Suppressor macrophage treated with lipopolysaccharide for 4 hours (primary cell): ENCODE measurements at places on chromosomes 11 and 22.

- peak; percentile 62 for DNase-seq
These were observed at the start of gene OR4D9 for GRCh38 chr11:59510941-59511589. Gene OR4D9 (plus strand): TSS chr11:59511539. CDS start chr11:59514913, 3,374 bp downstream.

GRCh38 chr22:40058265-40058664 lies 63.5 kb downstream of the FAM83F start:
- DNase-seq: no peak

GRCh38 chr11:74676596-74676995 lies 54.6 kb downstream of the CHRDL2 start:
- DNase-seq: no peak

- no peak for DNase-seq
These were observed 2.1 kb upstream of the SMIM38 start for GRCh38 chr11:69153661-69154060.

DNA sequence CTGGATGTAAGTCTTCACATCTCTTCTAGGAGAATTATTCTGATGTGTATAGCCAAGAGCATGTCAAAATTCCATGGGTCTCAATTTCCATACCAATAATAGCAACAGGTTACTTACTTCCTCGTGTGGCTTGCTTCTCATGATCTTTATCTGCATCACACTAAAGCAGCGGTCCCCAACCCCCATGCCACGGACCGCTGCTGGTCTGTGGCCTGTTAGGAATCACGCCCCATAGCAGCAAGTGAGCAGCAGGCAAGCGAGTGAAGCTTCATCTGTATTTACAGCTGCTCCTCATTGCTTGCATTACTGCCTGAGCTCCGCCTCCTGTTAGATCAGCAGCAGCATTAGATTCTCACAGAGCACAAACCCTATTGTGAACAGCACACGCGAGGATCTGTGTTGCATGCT lies 28.9 kb upstream of the SLC25A1 start:
- DNase-seq: no peak

GRCh38 chr11:18633256-18634139 lies 644 bp downstream of the SPTY2D1 start:
- peak; percentile 9 for DNase-seq

- DNase-seq: no peak
These were observed 35.0 kb upstream of the RCN1 start for GRCh38 chr11:32055861-32056260.

DNA sequence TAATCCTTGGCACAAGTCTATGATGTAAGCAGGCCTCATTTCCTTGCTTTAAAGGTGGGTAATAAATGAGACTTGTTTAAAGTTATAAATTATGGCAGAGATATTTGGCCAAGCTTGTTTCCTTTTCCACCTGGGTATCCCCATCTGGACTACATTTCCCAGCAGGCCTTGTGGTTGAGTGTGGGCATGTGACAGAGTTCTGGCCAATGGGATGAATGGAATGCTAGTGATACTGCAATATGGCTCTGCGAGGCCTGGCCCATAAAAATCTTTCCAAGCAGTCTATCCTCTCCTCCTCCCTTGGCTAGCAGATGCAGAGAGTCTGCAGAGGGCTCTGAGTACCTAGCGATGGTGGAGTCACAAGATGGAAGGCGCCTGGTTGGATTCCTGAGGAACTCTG lies 102.5 kb downstream of the TIMP3 start:
- no peak for DNase-seq

DNA sequence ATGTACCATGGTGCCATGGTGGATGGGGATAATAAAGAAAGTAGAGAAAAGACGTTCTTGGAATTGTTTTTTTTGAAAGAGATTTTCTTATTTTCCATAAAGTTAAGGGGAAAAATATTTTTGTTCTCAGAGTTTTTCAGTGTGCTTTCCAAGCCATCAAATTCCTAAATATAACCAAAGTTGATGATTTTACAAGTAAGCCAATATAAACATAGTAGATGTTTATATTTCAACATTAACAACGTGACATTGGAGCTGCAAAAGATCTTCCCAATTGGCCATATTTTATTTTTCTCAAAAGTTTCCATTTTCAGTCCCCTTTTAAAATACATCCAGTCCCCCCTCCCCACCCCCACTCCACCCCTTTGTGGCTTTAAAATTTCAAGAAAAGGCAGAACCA lies 80.9 kb upstream of the PICALM start:
- DNase-seq: no peak

DNA sequence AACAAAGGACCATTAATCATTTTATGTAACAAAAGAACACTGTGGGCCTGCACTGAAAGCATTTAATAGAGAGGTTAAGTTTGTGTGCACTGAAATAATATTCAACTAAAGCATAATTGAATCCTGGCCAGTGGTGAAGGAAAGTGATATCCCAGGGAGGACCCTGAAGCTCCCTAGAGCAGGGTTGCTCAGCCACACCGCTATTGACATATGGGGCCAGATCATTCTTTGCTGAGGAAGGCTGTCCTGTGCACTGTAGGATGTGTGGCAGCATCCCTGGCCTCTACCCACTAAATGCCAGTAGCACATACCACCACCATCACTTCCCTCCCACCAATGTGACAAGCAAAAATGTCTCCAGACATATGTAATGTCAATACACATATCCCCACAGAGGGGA lies 166.1 kb upstream of the MTNR1B start:
- DNase-seq: no peak

DNA sequence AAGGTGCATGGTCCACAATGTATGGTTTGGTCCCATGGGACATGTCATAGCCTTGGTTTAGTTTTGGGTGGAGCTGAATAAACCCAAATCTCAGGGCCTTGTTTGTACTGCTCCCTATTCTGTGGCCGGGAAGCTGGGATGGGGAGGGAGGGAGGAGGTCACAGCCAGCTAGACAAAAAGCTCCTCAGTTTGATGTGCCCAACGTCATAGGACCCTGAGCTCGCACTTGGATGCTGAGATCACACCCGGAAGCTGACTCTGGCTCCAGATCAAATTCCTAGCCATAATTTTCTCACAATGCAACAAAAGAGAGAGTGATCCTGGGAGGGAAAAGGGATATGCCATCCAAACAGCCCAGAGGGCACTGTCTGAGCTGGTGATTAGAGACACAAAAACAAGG lies 1.5 kb downstream of the HSPB2 start:
- DNase-seq: no peak

DNA sequence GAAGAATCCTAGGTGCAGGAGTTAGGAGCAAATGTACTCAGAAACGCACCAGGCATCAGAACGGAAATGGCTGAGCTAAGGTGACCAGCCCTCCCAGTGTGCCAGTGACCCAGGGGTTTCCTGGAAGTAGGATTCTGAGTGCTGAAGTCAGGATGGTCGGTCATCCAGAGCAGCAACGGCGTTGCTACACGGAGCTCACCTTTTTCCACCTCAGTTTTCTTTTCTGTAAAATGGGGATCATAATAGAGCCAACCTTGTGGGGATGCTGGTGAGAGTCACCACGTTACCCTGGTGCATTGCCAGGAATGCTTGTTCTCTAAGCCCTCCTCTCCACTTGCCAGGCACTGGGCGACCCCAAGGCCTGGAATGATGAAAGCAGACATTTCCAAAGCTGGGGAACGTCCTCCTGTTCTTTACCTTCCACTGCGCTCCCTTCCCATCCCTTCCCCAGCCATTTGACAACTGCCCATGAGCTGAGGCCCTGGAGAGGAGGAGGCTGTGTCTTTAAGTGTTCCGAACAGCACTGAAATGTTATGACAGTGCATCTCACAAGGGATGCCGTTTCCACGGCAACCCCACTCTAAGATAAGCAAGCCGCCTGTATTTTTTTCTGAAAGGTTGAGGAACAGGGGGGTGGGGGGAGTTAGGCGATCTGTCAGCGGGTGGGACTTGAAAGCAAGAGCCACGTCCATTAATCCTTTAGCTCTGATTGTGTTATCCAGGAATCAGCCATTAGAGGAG lies 66.8 kb downstream of the TSPAN18 start:
- no peak for DNase-seq

GRCh38 chr11:40294349-40294735 lies 1165.1 kb downstream of the LRRC4C start:
- DNase-seq: no peak

DNA sequence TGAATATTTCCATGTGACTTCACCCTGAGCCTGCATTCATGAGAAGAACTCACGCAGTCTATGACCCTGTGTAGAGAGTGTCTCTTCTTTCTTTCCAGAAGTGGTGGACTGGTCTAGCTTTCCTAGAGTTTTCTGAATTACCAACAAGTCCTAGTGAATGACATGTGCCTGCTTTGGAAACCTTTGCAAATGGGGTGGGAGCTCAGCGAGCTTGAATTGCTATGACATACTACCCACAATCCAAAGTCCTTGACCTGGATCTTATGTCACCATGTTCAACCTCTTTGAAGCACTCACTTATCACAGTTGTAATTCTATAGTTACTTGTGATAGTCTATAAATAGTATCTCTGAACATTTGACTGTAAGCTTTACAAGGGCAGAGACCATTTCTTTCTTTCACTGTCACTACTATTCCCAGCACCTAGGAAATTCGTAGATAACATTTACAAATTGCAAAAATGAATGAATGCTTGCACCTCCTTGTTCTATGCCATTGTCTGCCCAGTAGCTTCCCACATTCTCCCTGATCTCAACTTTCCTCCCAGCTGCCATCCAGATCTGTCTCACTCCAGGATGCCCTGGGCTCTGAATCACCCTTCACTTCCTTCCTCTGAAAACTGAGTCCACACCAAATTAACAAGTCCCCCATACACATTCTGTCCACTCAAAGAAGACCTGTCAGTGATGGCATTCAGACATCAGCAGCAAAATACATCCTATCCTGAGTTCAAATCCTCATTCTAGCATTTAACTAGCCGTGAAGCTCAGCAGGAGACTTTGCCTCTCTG lies 201.9 kb upstream of the SESN3 start:
- DNase-seq: no peak

DNA sequence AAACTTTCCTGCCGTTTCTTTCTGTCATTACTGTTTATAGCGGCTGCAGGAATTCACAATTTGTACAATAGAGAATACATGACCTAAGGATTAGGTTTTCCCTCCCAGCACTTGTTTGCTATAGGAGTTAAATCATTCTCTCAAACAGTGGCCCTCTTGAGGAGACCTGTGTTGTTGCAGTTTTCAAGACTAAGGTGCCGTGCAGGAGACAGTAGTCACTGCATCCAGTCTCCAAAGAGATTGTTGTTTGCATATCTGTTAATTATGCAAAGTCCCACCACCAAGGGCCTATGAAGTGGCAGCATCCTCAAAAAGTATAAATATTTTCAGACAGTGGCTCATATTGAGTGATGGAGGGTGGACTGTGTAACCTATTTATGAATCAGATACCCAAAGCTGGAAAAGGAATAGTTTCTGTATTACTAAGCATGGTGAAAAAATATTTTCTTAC lies 2.3 kb downstream of the PRSS23 start:
- no peak for DNase-seq

DNA sequence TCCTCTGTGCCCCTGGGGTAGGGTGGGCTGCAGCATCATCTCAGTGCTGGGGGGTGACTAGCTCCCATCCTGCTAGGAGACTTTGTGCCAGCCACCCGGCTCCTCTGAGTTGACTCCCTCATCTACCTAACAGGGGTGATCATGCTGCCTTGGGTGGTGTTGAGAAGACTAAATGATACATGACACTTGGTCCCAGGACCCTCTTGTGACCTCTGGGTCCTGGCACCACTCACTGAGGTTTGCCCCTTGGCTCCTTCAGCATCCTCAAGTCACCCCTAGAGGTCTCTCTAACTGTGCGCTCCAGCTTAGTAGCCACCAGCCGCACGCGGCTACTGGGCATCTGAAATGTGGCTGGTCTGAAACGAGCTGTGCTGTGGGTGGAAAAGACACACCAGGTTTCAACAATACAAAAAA lies 72.1 kb downstream of the LRRC32 start:
- DNase-seq: peak; percentile 69

- DNase-seq: peak; percentile 57
These were observed 11.3 kb upstream of the GDPD5 start for GRCh38 chr11:75536786-75537641.

DNA sequence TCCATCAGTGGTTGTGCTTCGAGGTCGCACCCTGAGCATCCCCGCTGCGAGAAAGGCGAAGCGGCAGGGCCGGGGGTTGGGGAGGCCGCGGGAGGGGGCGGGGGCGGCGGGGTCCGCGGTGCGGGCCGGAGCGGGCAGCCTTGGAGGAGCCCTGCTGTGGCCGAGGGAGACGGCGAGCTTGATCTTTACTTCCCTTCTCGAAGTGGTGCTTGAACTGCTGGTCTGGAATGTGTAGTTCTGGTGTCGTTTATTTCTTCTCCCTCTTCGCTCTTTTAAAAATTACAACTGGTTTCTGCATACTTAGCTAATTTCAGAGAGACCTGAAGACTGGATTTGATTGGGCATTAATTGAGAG lies 1.1 kb downstream of the APLP2 start:
- peak; percentile 45 for DNase-seq

GRCh38 chr11:3195251-3196160 lies 23.1 kb downstream of the MRGPRG start:
- DNase-seq: peak; percentile 73

DNA sequence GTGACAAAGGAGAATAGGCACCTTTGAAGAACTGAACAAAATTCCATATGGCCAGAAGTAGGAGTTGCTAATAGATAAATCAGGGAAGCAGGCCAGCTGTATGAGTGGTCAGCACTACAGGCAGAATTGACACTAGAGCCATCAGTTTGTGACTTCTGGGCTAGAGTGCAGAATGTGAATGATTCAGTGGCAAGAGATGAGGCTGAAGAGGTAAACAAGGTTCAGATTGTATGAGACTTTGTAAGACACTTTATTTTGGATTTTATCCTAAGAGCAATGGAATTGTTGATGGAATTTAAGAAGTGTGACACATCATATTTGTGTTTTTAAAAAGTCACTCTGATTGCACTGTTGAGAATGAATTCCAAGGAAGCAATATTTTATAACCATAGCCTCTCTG lies 12.9 kb downstream of the BIRC3 start:
- no peak for DNase-seq

DNA sequence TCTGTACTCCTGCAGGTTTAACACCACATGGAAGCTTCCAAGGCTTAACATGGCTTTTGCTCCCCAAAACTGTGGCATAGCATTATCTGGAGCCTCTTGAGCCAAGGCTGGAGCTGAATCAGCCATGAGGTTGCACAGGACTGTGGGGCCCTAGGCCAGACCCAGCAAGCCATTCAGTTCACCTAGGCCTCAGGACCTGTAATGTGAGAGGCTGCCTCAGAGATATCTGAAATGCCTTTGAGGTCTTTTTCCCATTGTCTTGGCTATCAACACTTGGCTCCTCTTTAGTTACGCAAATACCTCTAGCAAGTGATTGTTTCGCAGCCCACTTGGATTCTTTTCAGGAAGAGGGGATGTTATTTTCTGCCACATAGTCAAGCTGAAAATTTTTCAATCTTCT lies 72.0 kb downstream of the VPREB1 start:
- no peak for DNase-seq

GRCh38 chr11:45535033-45535432 lies 130.4 kb downstream of the CHST1 start:
- DNase-seq: no peak

GRCh38 chr11:75344761-75345454 lies 6.6 kb downstream of the ARRB1 start:
- no peak for DNase-seq
